ENCODE measurements at places on chromosomes 3 and 15.
A peak's percentile ranks its signal among the peaks of the same experiment; 100 is the strongest.

- DNase-seq: no peak
These were observed 10.6 kb upstream of the KIF23 start for GRCh38 chr15:69403594-69403993.

DNA sequence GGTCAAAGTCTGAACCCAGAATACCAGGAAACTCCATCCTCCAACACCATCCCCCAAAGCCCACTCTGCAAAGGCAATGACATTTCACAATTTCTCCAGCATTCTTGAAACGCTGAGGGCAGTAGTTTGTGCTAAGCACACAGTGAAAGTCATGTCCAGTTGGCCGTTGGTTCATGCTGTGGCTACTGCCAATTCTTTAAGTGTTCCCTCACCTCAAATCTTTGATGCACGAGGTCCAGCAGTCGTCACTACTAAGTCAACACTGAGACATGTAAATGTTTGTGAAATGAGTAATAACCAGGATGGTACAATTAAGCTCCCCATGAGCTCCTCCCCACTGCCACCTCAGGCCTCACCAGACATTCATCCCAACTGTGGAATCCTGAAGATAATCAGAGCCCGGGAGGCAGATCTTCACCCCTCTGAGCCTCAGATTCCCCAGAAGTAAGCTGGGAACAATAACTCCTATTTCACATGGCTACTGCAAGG lies 7.0 kb downstream of the SUCLG2 start:
- DNase-seq: peak; percentile 60

DNA sequence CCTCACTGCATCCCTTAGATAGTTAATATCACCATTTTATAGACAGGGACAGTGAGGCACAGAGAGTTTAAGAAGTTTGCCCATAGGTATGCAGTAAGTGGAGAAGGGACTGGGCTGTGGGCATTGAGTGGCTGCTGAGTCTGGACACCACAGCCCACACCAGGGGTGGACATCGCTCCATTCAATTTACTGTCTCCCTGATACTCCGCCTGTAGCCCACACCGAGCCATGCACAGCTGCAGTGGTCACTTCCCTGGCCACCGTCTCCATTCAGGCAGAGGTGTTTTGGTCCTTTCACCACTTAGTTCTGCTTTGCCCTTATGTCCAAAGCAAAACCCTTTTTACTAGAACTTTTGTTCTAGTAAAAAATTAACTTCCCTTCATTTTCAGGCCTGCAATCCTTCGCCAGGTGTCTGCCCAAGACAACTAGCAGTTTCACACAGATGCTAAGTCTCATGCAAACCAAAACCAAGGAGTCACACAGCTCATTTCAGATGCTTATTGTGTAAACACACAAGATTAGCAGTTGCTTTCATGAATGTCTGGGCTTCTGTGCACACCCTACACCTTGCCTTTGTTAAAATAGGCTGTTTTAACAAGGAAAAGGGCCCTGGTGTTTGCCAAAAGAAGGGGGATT lies 30.1 kb downstream of the ZNF35 start:
- DNase-seq: no peak

DNA sequence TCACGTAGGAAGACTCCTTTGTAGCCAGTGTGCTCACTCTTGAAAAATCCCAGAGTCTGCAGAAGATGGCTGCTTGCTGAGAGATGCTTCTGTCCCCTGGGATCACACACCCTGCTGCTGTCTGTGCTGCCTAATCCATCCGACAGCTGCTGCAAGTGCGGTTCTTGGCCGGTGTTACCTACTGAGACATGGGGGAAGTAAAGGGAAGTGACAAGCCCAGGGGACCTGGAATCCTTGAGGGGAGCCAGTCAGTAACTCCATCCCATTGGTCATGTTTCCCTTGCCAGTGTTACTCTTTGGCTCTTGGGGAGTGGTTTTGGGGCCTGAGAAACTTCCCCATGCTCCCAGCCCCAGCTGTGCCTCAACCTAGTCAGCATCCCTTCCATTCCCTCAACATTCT lies 8.3 kb upstream of the CPNE9 start:
- DNase-seq: no peak

DNA sequence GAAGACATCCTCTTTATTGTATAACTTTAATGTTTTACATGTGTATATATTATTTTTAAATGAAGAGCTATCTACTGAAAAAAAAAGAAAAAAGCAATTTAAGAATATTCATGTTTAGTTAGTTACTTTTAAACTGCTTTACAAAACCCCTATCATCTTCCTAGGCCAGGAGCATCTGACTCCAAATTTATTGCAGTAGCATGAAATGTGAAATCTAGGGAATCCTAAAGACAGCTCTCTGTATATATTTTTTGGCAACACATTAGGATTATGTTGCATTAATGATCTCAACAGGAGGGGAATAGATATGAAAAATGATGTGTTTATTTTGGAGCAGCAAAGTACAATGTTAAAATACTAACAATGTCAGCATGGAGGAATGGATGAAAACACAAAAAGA lies 158.3 kb downstream of the CNTN3 start:
- DNase-seq: no peak

DNA sequence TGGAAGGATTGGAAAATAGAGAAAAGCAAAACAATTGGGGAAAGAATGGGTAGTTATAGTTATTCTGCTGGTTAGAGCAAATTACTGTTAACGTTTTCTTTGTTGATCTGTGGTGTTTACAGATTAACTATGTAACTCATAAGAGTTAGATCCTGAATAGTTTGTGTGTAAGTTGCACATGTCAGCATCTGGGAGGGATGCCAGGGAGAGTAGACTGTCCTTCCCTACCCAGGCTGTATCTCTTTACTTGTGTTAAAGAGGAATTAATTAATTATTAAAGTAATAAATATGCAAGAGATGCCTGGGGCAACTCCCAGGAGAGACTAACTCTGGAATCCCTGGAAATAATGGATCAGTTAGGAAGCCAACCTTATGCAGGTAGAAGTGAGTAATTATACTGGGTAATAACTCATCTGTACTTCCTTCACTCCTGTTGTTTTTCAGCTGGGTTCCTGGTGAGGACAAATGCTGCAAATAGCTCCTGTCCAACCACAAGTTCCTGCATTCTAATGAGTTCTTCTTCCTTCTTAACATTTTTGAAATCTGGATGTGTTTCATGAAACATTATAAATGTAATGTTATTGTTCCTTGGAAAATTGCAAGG lies 18.9 kb downstream of the GHRL start:
- no peak for DNase-seq

DNA sequence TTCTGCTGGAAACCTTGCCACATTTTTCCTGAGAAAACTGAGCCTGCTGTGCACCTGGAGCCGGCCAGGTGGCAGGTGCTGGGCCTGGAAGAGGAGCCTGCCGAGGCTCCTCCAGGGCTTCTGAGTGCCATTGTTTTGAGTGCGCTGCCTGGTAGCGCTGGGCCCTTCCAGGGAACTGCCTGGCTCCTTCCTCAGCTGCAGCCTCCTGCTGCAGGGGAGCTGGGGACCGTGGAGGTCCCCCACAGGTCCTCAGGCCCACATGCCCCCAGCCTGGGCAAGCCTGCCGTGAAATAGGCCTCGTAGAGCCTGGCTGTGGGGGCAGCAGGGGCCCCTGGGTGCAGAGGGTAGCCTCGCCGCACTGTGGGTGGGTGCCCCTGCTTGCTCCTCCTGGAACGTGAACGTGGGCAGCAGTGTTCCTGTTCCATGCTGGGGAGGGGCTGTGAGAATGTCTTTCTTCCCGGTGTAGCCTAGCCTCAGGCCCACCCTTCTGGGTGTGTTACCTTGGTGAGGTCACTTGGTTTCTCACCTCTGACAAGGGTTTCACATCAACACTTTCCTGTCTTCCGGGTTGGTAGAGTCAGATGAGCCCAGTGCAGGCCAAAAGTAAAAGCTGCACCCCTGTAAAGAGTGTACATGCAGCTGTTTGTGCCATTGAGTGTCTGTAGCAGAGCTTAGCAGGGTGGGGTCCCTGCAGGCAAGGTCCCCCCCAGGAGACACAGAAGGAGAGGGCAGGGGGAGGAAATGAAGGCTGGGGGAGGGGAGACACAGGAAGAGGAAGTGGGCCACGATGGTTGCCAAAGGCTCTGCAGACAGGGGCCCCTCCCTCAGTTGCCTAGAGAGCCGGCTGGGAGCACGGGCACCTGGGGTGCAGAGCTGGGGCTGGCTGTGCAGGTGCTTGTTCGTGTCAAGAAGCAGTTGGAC lies 34.5 kb downstream of the KLF13 start:
- no peak for DNase-seq

- no peak for DNase-seq
These were observed 63.8 kb downstream of the SPSB4 start for GRCh38 chr3:141114816-141115460.

DNA sequence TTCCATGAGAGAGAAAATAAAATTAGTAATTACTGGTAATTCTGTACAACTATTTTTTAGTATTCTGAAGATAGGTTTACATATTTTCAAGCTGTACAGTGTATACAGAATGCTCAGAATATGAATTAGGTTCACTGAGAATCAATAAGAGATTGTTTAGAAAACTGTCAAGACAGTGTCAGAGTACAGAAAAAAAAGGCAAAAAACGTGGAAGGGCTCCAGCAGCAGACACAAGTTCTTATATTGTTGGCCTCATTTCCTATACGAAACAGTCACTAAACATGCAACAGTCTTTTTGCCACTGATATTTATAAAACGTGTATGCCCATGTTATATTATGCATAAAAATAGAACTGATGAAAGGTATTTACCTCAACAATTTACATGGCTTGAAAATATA lies 103.9 kb downstream of the ISL2 start:
- no peak for DNase-seq

DNA sequence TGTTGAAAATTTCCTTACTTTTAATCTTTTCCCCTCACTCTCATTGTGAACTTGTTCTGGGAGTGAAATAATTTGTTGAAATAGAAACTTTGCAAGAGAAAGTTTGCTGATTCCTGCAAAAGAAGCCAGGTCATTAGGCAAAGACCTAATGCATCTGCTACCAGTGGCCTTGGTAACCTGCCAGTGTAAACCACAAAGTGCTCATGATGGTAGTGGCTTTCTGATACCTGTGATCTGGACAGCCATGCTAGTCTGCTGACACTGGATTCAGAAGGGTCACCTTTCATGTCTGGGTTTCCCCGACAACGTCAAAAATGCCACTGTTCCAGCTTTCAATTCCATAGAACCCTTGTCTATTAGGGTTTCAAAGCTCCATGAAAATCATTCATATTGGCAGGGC lies 123.7 kb upstream of the MCTP2 start:
- peak; percentile 20 for DNase-seq

DNA sequence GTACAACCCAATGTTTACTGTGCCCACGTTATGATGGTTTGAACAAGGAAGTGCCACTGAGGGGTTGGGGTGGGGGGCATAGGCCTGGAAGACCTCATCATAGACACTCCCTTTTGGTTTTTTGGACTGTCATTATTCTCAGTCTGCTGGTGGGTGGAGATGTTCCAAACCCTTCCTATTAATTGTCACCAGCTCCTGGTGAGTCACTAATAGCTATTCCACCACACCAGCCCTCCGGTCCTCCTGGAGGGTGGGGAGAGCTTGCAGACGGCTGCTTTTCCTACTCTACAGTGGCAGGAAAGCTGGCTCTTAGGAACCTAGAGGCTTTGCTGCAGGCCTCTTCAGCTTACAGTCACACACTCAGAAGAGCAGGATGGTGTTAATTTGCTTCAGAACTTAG lies 9.0 kb upstream of the COPG1 start:
- peak; percentile 58 for DNase-seq

GRCh38 chr3:112372396-112372795 lies 39.4 kb downstream of the CD200 start:
- DNase-seq: no peak

DNA sequence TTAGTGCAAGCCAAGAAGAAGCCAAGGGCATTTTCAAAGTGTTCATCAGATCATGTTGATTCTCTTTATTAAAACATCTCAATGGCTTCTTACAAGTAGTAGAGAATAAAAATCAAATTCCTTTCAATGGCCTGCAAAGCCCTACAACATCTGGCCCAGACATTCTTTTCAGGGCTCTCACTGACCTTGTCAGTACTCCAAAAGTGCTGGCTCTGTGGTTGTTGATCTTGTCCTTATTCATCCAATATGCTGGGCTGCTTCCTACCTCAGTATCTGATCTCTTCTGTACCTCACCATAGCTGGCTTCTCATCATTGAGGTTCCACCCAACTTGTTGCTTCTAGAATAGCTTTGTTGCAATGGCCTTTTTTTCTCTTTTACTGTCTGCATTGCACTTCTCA lies 74.0 kb upstream of the SAMMSON start:
- DNase-seq: no peak

DNA sequence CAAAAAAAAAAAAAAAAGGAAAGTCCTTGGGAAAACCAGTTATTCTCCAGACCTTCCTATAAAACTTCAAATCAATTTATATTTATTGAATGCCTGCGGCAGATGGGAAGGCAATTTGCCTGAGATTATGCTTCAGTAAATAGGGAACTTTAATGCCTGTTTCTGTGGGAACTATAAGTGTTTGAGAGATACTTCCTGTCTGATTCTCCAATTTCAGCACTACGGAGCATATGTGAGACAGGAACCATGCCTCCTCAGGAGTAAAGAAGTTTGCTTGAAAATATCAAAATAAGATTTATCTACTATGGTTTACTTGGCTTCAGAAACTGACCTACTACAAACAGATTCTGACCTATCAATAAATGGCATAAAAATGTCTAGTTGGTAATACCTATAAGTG lies 135.5 kb downstream of the CBLB start:
- DNase-seq: no peak

GRCh38 chr3:187114511-187114910 lies 24.8 kb downstream of the RPL39L start:
- no peak for DNase-seq

- DNase-seq: no peak
These were observed 31.4 kb downstream of the SETMAR start for GRCh38 chr3:4334548-4334947.

DNA sequence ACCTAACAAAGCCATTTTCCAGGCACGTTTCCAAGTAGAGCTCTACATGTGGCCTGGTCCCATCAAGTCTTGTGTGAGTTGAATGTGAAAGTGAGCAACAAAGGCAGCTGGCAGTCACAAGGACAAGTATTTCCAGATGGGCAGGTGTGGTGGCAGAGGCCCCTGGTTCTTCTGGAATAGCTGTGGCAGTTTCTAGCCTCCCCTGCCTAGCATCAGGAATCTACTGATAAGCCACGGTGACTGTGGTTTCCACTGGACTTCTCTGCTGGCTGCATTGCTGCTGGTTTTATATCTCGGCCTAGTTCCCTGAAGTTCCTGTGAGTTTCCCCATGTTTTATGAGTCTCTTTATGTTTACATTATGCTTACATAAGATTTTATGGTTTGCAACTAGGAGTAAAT lies 117.7 kb downstream of the GOLIM4 start:
- peak; percentile 11 for DNase-seq

GRCh38 chr3:182325213-182325950 lies 467.9 kb upstream of the ATP11B start:
- DNase-seq: no peak

DNA sequence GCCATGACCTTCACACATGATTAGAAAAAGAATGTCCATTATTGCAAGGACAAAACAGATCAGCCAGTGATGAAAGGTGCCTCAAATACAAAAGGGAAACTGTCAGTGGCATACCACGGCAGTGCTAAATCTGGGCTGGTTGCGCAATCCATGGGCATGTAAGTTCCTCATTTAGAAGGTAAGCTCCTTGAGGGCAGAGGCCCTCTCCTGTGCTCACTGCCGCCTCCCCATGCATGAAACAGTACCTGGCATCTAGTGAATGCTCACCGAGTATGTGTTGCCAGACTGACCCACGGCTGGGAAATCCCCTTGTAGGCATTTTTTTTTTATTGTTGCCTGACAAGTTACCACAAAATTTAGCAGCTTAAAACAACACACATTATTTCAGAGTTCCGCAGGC lies 312.1 kb upstream of the CHRM5 start:
- DNase-seq: no peak

All from SW480 (cell line).